ENCODE measurements at places on chromosomes 4 and X.

GRCh38 chr4:14046642-14047041 lies 419.1 kb upstream of the BOD1L1 start:
- DNase-seq = no peak

DNA sequence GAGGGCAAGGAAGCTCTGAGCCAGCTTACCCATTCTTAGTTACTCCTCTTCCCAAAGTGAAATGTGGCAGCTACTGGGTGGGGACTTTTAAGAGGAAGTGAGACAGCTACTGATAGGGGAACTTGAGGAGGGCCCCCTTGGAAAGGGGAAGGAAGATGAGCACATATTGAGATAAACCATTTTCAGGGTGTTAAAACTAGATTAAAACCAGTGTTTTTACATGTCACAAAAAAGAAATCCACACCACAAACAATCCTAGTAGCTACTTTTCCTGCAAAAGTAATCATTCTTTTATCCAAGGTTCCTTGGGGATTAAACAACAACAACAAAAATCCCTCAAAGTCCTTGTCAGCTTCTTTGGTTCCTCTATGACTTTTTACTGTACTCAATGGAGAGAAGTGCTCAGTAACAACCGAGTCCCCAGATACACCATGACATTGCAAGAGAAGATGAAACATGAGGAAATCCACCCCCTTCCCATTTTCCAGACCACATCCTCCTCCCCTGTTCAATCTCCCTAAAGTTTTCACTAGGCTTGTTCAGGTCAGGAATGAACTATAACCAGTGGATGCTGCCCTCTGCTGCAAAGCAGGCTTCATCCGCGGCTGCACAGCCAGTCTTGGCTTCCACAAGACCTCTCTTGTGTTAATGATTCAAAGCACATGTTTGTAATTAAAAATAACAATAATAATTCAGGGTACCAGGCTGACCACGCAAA lies 113.5 kb upstream of the TMEM164 start:
- peak; percentile 32 for DNase-seq

DNA sequence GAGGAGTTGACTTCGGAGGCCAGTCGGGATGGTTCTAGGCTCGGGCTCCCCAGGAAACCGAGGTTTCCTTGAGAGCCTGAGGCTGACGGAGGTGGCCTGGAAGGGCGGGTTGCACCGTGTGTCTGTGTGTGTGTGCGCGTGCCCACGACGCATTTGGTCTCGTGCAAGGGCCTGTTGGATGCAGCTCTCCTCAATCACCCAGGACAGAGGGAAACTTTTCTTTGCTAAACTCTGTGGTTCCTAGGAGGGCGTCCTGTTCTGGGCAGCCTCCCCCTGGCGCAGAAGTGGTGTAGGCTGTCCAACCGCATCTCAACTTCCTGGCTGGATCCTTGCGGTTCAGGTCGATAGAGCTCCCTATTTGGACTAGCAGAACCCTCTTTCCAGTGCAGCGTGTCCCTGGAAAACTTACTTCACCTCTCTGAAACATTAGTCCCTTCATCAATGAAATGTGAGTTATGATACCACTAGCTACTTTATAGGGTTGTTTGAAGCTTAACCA lies 973 bp downstream of the STK32B start:
- peak; percentile 21 for DNase-seq

DNA sequence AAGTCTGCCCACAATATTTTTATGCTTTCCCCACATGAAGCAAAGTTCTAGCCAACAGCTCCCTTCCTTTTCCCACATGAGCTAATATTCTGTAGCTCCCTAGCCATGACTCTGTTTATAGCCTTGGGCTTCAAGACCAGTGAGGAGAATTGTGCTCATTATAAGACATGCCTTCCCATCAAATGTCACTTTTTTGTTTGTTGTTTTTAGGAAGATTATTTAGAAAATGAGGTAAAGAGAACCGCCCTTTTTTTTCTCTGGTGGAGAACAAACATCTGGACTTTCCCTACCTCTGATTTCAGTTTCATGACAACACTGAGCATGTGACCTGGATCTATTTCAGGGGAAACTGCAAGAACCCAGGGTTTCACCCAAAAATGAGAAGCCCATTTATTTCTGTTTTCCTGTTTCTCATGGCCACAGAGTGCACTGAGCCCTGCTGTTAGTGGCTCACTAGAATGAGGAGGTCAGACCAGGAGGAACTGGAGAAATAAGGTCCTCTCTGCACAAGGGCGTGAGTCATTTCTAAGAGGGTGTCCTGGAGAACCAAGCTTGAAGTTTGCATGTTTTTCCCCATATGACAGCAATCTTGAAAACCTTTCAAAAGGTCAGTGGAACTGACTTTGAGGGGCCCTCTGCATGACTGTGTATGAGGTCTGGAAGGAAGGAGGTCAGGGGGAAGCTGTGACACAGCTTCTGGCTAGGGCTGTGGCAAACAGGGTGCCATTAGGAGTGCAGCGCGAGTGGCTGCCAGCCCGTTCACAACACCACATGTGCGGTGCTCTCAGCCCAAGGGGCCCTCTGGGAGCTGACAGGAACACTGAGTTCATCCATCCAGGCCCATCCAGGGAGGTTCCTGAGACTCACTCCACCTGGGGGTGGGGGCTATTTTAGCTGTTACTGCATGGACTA lies 55.2 kb downstream of the CHST7 start:
- DNase-seq = peak; percentile 5

DNA sequence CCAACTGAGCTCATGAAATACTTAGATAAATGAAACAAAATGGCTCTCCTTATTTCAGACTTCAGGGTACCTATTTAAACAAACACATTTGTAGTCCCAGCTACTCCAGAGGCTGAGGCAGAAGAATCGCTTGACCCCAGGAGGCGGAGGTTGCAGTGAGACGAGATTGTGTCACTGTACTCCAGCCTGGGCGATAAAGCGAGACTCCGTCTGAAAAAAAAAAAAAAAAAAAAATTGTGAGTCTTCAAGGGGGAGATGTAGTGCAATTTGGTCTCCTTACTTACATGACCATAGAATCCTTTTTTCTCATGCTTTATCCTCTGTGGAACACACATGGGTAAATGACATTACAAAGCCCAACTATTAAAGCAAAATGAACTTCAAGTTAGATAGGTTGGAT lies 2.3 kb upstream of the ADAMTS3 start:
- DNase-seq = no peak

Data from fibroblast of skin of right quadriceps (primary cell).